ENCODE measurements at places on chromosomes 13 and 19. TPM values are rescaled to one million over a fixed set of nuclear protein-coding genes. Genes with fewer than 3 reads are reported as not detected.

- DNase-seq, result peak; percentile 43
Observed at GRCh38 chr13:59771272-59771671, 392.5 kb downstream of the DIAPH3 start.

Gene FPR2
- not detected for total RNA-seq

GRCh38 chr13:35723053-35723461 lies 246.6 kb upstream of the MAB21L1 start:
- DNase-seq, result no peak

DNA sequence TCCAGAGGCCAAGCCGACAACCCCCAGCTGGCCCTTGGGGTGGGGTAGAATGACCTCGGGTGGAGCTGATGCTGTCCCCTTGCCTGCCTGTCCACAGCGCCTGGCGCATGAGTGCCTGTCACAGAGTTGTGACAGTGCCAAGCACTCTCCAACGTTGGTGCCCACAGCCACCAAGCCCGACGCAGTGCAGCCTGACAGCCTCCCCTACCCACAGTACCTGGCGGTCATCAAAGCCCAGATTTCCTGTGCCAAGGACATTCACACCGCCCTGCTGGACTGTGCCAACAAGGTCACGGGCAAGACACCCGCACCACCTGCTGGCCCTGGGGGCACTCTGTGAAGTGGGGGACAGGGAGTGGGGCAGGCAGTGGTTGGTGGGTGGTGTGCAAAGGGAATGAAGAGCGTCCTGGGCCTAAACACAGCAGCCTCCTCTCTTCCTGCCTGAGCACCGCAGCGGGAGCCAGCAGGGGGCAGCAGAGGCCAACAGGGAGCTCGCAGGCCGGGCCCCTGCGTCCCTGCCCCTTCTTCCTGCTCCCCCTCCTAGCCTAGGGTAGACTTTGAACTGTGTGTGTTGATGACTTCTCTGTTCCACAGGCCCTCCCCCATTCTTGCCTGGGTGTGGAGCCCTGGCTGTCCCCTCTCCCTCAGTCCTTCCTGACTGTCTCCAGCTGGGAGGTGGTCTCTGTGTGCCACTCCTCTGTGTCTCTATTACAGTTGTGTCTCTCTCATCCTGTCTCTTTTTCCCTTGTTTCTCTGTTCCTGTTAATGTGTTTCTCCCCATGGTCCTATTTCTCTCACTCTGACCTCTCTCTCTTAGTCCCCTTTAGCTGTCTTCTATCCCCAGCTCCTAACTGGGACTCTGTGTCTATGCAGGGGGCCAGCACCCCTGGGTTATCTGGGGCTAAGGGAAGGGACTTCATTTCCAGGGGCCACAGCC lies 6.5 kb downstream of the MED29 start:
- DNase-seq, result peak; percentile 81

- DNase-seq, result no peak
Observed at GRCh38 chr13:32225481-32225931, 89.7 kb downstream of the ZAR1L start.

Gene DNAAF3
- 2.8 TPM for total RNA-seq

- DNase-seq, result peak; percentile 6
Observed at GRCh38 chr13:109336730-109337129, 449.7 kb downstream of the IRS2 start.
